ENCODE measurements at places on chromosomes 12 and 14. TPM values are rescaled to one million over a fixed set of nuclear protein-coding genes. Genes with fewer than 3 reads are reported as not detected.

- DNase-seq: no peak
Measured at GRCh38 chr14:71333705-71334104, 426.4 kb downstream of the PCNX1 start.

Gene POTEG
- not detected for total RNA-seq

GRCh38 chr12:66152732-66153131 is 17.1 kb downstream of the TMBIM4 start:
- DNase-seq: no peak

Gene LRTM2
- total RNA-seq: not detected

- DNase-seq: no peak
Measured at GRCh38 chr14:73712071-73712506, 2.1 kb downstream of the PNMA1 start.

DNA sequence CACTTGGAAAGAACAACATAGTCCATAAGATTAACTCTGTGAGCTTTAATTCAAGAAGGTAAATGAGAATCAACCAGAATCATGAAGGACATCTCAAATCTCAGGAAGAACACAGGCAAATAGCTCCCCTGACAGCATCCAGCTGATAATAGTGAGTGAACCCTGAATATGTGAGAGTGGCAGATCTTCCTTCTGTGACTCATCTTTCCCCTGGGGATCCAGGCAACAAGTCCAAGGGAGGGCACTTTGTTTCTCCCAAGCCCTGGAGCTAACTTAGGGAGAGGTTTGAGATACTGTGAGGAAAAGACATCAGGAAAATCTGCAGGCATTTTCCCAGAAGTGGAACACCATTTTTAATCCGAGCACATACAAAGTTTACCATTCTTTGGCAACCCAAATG is 763.9 kb upstream of the MGAT4C start:
- DNase-seq: no peak

Gene TESPA1
- 13.8 TPM for total RNA-seq

- no peak for DNase-seq
Measured at GRCh38 chr12:124002654-124003053, 29.6 kb downstream of the ZNF664 start.

All from spleen (tissue), 13 donors.